ENCODE measurements at places on chromosomes 2 and 18. TPM values are rescaled to one million over a fixed set of nuclear protein-coding genes. Genes with fewer than 3 reads are reported as not detected.
A peak's percentile ranks its signal among the peaks of the same experiment; 100 is the strongest.

SOWAHC gene
- total RNA-seq, result 13.4 TPM

DNA sequence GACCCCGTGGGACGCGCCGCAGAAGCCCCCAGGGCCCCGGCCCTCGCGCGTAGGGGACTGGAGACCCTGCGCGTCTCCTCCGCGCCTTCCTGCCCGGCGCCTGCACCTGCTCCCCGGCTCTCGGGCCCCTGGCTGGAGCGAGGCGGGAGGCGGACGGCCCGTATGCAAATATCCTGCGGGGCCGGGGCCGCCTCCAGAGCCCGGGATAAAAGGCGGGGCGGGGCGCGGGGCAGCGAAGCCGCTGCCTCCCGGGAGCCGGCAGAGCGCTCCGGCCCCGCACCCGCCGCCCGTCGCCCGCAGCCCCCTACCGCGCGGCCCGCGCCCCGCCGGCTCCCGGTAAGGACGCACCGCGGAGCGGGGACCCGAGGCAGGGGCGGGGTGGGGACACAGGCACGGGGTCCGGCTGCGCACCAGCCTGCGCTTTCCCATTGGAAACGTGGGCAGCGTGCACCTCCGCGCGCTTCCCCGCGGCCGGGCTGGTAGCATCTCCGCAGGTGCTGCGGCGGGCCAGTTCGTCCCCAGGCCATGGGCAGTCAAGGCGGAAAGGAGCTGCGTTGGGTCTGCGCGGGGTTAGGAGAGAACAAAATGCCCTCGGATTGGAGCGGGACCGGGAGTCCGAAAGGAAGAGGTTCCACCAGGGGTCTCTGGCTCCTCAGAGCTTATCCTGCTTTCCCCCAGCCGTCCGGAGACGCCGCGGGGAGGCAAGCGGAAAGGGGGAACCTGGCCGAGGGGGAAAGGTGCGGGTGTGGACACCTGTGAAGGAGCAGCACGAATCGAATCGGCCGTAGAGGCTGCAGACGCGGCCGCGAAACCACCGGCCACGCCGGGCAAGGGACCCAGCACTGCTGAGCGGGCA is at the start of gene ATP6V1C2:
ATP6V1C2 (plus strand) TSS at position 235 of the 856 bp plus-strand sequence. CDS start 1,220 bp downstream, outside the sequence.
- DNase-seq, result peak; percentile 27

DNA sequence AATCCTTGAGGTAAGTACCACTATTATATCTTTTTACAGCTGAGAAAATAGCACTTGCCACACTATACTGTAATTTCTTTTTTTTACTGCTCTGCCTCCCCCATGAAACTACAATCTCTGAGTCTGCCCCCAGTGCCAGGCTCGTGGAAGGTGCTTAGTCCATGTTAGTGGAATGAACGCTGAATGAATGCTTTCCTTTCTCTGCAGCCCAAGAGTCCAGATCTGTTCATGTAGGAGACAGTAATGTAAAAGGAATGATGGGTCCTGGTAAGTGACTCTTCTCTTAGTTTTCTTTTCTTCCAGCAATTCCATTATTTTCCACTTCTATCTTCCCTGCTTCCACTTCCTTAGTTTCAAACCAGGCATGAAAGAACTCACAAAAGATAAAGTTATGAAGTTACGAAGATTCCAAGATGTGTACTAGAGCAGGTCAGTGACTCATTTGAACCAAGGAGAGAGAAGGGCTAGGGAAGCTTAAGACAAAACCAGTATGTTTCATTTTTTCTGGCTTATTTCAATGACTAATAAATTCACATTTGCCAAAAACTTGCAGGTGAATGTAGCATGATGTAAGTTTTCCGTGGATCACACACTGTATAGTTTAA is 46.0 kb downstream of the ARHGEF33 start:
- DNase-seq, result no peak

DNA sequence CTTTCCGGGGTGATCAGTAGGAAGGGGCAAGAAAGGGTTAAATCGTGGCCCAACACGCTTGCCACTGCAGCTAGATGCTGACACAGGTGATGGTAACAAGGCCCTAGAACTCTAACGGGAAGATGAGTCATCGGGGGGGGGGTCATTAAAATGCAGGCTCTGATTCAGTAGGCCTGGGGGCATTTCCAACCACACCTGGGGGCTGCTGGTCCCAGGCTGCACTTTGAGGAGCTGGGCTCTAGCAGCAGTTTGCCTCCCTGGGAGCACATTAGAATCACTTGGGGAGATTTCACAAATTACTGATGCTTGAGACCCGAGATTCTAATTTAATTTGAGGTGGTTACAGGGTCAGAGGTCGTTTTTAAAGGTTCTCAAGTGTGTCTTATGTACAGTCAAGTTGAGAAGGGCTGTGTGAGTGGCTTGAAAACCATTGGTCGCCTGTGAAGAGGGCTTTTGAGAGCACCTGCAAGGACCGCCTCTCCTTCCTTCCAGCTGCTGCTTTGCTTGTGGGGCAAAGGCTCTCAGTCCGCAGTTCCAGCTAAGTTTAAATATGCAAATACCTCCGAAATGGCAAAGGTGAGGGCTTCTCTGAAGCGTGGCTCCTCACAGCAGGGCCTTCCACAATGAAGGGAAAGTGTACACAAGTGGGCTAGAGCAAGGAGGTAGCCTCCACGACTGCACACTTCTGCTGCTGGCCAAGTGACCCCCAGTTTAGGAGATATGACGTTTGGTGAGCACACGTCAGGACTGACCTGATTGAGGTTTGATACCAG is 128.0 kb upstream of the MSH6 start:
- DNase-seq, result peak; percentile 53

PKP4 gene
- 117 TPM for total RNA-seq

DNA sequence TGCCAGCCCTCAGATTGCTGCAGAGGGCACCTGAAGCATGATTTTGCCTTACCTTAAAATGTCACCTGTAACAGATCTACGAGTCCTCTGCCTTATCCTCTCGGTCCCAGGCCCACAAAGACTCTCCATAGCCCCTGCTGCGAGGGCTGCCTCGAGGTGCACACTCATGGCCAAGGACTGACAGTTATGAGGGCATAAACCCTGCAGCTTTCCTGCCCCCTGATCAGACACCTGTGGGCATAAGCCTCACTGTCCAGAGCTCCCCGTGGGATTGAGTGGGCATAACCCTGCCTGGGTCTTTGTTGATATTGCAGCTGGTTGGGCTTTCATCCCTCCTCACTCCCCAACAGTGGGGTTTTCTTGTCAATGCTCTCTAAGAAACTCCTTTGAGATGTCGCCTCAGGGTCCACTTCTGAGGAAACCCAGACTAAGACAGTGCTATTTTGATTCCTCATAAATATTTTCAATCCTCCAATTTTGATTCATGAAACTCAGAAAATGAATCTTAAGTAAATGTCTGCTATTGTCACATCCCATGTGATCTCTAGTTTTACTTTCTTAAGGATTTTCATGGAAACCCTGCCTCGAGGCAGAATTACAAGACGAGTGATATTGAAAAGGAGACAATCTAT is 108.5 kb upstream of the NCK2 start:
- no peak for DNase-seq

DNA sequence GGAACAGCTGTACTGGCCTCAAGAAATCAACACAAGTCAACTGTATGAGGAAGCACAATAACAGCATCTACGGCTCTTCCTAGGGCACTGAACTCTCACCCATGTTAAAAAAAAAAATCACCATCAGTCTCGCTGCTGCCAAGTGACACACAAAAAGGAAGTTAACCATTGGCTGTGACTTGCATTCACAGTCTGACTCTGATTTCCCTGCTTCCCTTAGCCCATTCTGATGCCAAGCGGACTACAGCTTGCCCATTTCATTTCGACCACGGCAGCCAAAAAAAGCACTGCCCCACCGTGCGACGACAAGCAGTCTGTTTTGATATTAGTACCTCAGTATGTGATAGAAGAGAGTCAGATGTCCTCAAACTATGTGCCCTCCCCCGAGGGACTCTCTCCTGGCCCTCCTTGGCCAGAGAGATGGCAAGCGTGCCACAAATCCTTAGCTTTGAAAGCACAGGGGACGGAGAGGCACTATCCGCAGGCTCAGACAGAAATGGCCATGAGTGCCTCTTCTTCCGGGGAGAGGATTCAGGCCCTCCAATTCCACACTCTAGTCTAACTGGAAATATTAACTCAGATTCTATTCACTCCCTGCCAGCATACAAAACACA is 250.0 kb downstream of the TCF4 start:
- DNase-seq, result no peak

DNA sequence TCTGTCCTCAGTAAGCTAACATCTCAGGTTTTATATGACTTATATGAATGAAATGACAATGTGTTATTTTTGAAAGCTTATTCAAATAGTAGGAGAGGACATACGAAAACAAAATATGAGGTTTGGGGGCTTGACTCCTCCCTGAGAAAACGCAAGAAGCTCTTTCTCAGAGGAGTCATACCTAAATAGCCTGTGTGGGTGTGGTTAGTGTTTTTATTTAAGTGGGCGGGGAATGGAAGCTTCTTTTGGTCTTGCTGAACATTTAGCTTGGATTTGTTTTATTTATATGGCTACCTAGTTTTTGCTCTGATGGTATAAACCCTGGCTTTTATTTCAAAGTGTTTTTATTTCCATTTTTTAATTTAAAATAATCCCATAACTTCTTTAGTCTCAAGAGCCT is 72.1 kb upstream of the DSG1 start:
- no peak for DNase-seq

- DNase-seq, result no peak
These were observed 21.7 kb upstream of the BAZ2B start for GRCh38 chr2:159637988-159638501.

SERPINB3 gene
- not detected for total RNA-seq

ESPNL gene
- total RNA-seq, result 0.11 TPM

GRCh38 chr18:36519358-36519757 is 221.8 kb downstream of the FHOD3 start:
- DNase-seq, result no peak

DNA sequence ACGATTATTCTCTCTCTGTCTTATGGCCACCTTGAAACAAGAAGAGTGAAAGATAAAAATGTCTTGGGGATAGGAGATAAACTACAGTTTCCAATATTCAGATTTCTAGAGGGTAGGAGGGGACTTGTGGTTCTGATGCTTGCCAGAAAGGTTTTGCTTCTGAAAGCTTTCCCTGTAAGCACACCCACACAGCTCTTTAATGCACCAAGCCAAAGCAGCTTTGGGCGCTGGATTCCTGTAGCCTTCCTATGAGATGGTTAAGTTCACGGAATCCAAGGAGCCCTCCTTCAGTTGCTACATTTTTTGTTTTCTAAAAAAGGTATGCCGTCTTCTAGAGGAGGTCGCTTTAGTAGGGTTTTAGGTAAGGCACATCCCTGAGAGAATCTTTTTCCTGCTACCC is 4.9 kb downstream of the LRRTM1 start:
- no peak for DNase-seq

DNA sequence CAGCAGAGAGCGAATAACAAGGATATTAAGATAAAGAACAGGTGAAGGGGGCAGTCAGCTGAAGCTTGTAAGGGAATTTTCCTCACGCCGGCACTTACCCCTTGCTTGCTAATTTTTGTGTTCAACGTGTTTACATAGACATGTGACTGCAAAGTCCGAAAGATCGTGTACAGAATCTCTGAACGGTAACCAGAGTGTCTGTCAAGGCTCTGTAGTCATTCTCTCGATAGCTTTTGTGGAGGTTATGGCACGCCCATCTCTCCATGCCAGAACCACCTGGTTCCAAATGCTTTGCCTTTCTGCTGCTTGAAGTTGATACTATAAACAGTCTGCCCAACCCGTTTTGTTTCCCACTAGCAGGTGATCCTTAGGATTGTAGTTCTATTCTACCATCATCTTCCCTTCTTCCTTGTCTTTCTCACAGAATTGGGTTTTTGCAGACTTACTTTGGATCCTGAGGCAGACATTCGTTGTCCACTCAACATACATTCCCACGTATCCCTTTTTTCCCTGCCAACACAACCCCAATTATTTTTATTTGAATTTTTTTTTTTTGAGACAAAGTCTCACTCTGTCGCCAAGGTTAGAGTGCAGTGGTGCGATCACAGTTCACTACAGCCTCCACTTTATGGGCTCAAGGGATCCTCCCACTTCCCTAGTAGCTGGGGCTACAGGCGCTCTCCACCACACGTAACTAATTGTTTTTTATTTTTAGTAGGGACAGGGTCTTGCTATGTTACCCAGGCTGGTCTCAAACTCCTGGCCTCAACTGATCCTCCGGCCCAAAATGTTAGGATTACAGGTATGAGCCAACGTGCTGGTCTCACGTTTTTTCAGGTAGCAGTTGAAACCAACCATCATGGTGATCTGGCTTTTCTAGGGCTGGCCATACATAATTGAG is 1.3 kb upstream of the USP34 start:
- DNase-seq, result peak; percentile 59

DNA sequence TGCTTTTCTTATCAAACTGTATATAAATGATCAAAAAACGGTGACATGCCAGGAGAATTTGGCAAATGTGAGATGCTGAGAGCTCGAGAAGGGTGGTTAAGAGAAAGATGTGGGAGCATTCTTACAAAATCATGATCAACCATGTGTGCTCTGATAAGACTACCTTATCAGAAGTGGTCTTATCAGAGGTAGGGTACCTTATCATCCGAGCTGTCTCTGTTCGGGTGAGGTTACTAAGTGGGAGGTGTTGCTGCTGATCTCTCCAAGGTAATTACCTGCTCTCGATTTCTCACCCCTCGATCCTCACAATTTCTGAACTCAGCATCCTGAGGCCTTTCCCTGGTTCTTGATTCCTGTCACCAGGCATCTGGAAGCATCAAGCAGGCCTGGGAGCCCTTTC is 813.0 kb upstream of the ID2 start:
- no peak for DNase-seq

SMC6 gene
- total RNA-seq, result 18.7 TPM

GRCh38 chr18:75923169-75923568 is 495.7 kb upstream of the SMIM21 start:
- DNase-seq, result peak; percentile 94

CIB4 gene
- total RNA-seq, result not detected

FAM237A gene
- total RNA-seq, result not detected

DNA sequence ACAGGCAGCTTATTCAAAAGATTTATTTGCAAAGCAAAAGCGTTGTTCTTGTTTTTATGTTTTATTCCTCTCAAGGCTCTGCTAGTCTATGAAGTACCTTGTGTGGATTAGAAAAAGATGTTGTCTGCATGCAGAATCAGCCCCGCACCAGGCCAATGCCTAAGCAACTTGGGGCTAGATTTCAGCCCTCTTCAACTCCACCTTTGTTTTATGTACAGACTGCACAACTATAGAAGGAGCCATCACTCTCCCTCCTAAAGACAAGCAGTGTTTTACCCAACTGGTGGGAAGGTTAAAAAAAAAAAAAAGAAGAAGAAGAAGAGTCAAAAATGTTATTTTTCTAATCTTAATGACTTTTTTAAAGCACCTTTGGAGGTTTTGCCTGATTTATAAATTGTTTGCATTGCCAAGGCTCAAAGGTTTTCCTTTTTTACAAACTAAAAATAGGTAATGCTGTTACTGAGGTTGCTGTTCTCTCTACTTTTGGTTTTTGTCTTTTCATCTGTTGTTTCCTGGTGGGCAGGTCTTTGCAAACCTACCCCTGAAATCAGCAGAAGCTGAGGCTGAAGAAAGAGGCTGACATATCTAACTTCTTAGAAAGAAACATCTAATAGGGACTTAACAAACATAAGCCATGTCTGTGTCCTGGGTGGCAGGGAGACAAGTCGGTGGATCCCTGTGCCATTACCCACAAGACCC is 164.0 kb downstream of the SLC39A10 start:
- no peak for DNase-seq

GRCh38 chr2:144477281-144477956 is 42.5 kb downstream of the ZEB2 start:
- no peak for DNase-seq

- DNase-seq, result no peak
These were observed 14.1 kb upstream of the GMPPA start for GRCh38 chr2:219484343-219485200.

GRCh38 chr2:242075696-242076095 is 206.2 kb downstream of the RTP5 start:
- no peak for DNase-seq

GRCh38 chr2:147031897-147032296 is 812.9 kb upstream of the ACVR2A start:
- no peak for DNase-seq

KATNAL2 gene
- 59.7 TPM for total RNA-seq

UGT1A6 gene
- 3.7 TPM for total RNA-seq

CRYGD gene
- not detected for total RNA-seq

HOXD4 gene
- total RNA-seq, result 2.4 TPM
